ENCODE measurements at places on chromosomes 13 and 19.

DNA sequence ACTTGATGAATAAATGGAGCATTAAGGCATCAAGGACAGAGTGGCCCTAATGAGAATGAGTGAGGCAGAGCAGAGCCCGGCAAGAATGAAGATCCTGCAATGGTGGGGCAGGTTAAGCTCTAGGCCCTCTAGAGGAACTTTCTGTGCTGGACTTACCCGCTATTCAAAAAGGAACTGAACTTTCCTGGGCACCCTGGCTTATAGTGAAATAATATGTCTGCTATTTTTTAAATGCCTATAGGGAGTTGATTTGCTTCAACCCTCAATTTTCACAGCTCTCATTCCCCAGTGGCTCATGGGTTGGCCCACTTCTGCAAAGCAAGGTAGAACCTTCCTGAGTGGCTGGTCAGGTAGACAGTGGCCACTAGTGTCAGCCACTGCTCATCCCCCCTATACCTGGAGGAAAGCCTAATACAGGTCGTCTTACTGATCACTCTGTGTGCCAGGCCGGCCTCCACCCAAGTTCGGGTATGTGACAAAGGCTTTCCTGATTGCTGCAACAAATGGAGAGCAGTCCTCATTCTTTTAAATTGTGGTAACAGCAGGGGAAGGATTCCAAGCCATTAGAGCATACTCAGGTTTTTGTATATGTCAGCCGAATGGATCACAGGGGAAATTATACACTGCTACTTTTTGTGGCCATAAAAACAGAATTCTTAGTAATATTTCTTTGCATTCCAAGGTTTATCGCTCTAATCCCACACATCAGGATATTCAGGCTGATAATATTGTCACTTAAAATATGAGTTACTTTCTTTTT, 103.0 kb downstream of the KL start:
- no peak for DNase-seq

DNA sequence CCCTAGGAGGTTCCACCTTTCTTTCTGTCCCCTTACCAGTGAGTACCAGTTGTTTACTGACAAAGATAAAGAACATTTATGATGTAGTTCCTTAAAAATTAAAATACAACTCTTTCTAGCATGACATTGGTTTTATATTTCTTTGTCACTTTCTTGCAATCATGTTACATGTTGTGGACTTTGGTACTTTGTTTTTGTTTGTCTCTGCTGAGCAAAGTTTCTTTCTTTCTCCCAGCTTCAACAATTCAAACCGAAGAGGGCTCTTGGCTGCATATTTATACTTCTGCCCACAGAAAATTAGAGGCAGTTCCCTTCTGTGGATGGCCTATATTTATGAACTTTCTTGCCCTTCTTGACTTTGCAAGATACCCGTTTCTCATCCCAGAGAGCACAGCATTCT, 201.2 kb downstream of the MTUS2 start:
- DNase-seq, result no peak

- no peak for DNase-seq
These were observed 610.6 kb upstream of the PRR20A start for GRCh38 chr13:56530096-56530495.

- no peak for DNase-seq
These were observed 67.9 kb downstream of the NDFIP2 start for GRCh38 chr13:79548902-79549301.

- no peak for DNase-seq
These were observed 31.5 kb upstream of the IRS2 start for GRCh38 chr13:109817591-109818535.
